NCI-H1417 (cell line): ENCODE measurements at places on chromosomes 3 and 15.

GRCh38 chr3:56620371-56620770, 62.7 kb downstream of the TASOR start:
- no peak for DNase-seq

DNA sequence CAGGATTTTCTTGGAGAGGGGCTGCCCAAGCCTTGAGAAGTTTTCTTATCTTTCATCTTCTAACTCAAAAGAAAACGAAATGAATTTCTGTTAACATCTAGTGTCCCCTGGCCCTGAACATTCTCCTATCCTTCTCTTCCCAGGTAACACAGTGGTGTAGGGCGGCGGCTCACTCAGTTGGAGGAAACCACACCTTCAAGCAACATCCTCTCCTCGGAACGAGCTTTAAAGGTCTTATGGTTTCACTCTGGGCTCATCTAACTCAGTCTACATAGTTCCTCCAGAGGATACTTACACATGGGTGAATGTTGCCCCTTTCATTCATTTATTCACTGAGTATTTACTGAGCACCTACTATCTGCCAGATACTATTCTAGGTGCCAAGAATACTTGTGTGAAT, 31.0 kb upstream of the KLHL6 start:
- DNase-seq: no peak

GRCh38 chr3:170966495-170966894, 58.1 kb upstream of the EIF5A2 start:
- no peak for DNase-seq

GRCh38 chr15:25169318-25169717, 214.5 kb downstream of the SNRPN start:
- no peak for DNase-seq

DNA sequence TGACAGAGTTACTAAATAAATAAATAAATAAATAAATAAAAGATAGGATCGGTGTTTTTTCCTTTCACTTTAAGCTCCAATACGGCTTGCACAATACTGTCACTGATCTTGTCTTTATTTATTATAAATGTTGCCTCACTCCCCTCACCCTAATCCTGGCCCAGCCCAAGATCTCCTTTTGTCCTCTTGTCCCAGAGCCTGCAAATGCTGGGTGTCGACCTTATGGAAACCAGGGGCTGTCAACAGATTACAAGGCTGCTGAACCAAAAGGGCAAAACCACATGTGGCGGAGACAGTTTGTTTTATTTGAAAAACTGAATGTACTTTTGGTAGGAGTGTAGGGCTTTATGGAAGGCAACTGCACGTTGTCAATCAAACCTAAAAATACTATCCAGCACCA, 75.9 kb downstream of the RFTN1 start:
- no peak for DNase-seq

DNA sequence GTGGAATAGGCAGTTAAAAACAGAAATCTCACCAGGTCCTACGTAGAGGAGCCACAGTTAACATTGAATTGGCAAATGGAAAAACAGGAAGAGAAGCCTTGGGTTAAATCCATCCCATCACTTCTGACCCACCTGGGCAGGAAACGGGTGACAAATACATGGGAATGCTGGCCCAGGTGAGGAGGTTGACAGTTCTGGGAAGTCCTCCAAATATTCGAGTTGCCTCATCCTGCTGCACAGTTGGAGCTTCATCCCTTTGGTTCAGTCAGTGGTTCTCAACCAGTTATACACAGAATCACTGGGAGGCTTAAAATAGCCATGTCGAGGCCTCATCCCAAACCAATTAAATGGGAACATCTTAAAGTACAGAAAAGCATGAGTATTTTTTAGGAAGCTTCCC, 5.3 kb downstream of the MYZAP start:
- DNase-seq: no peak

DNA sequence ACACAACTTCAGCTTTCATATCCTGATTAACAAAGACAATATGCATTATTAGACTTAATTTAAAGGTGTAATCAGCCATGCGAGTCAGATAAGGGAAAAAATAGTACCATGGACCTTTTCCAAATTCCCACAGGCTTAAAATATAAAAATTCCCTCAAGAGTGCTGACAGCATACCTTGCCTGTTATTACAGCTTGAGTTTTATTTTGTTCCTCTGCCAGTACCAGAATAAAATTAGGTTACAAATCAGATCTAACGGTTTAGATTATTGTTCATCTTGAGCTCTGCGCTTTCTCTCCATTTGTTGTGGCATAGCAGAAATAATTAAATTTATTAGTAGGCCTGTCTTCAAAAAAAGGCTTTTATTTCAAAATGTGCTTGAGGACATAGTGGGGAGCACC, 250.3 kb downstream of the PTPRG start:
- no peak for DNase-seq

DNA sequence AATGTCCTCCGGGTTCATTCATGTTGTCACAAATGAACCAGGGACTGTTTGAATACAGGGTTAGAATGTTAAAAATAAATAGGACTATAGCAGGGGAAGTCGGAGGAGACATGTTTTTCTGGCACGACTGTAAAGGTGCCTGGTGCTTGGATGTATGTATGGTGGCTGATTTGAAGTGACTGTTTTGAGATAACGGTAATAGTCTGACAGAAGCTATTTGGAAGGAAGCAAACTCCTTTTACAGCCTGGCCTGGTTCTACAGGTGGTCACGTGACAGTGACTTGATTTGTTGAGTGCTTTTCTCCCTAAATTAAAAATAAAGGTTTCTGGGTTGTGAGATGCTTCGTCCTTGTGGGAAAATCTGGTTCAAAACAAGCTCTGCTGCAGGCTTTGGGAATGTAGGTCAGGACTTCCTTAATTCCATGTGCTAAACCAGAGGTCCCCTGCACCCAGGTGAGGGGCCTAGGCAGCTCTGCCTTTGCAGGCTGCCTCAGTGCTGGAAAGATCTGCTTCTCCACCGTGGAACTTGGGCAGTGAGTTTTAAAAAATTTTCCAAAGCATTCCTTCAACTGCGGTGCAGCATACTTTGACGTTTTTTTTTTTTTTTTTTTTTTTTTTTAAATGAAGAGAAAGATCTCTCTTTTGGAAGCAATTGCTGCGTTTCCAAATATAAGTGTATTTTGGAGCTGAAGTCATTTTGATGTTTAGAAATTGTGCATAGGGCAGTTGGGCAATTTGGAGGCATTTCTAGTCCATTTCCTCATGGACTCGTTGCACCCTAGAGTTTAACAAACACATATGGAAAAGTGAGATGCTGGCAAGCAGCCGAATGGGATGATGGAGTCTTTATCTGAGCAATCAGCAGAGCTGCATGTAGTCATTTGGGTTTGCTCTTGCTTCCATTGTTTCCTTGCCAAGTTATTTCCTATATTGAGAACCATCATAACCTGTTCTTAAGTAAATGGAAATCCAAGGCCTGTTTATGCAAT, 30.9 kb downstream of the ITPR1 start:
- DNase-seq: no peak

DNA sequence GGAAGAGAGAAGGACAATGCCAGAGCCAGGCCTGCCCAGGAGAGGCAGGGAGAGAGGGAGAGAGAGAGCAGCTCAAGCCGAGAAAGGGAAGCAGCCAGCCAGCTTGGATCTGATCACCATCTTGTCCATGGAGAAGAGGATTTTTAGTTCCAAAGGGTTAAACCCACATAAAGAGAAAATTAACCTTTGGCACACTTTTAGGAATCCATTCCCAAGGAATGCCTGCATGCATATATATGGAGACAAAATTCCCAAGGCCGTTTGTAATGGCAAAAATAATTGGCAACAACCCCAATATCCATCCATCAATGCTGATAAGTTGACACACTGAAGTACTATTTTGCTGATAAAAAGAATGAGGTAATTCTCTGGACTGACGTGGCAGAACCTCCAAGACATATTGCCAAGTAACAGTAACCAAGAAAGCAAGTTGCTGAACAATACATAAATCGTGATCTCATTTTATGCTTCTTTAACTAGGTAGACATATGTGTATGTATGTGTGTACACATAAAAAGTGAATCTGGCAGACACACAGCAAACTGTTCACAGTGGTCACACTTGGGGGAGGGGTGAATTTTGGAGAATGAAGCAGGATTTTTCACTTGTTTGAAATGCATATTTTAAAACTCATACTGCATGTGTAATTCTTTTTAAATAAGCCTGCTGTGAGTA, 7.5 kb upstream of the STRA6 start:
- peak; percentile 60 for DNase-seq

- DNase-seq: no peak
Measured at GRCh38 chr3:16658925-16659793, 53.9 kb upstream of the DAZL start.

DNA sequence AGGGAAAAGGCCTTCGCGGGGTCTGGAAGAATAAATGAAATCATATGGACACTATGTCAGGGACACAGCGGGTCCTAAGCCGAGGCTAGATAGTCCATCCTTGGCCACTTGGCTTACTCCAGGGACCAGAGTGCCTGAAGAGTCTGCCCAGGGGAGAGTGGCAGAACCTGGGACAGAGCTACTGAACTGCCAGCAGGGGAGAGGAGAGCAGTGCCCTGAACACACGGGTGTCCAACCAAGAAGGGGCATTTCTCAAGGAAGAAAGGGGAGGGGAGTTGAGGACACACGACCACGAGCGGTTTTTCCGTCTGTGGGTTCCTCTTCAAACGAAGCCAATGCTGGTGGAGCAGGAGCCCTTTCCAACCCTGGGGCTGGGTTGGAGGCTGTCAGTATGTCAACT, 1.0 kb downstream of the ACAN start:
- DNase-seq: no peak

GRCh38 chr3:112407888-112408702, 75.1 kb downstream of the CD200 start:
- no peak for DNase-seq

DNA sequence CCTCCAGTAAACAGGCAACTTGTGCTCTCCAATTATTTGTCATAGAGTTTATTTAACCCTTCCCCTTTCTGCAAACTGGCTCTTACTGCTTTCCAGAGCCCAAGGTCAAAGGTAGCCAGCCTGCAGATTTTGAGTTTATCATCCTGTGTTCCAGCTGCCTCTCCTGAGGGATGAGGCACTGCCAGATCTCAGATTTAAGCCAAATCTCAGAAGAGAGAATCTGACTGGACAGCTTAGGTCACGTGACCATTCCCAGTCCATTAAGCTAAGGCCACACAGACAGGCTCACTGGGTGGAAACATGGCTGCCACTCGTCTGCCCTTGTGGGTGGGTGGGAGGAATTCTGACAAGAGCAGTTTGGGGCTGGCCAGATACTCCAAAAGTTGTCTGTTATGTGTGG, 8.6 kb upstream of the SIAH2 start:
- no peak for DNase-seq

GRCh38 chr15:70504988-70505387, 258.4 kb downstream of the UACA start:
- DNase-seq: no peak

DNA sequence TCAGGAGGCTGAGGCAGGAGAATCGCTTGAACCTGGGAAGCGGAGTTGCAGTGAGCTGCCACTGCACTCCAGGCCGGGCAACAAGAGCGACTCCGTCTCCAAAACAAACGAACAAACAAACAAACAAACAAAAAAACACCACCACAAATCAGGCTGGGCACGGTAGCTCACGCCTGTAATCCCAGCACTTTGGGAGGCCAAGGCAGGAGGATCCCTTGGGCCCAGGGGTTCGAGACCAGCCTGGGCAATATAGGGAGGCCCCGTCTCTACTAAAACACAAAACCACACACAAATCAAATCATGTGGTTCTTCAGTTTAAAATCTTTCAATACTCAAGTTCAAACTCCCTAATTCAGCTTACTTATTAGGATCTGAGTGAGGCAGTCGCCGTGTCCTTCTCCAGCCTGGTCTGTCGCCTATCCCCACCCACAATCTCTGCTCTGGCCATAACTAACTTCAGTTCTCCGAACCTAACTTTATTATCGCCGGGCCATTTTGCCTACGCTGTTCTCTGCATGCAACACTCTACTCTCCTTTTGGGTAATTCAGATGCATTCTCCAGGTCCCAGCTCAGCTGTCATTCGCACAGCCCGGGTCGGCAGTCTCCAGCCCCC, 660 bp upstream of the RTF1 start:
- no peak for DNase-seq
